HCEC 1CT (cell line): ENCODE measurements at places on chromosomes 5 and 9.

GRCh38 chr9:132742821-132743311 lies 72.6 kb downstream of the GTF3C4 start:
- DNase-seq, result no peak

- no peak for DNase-seq
These were observed 67.0 kb upstream of the NEK6 start for GRCh38 chr9:124190761-124191160.

DNA sequence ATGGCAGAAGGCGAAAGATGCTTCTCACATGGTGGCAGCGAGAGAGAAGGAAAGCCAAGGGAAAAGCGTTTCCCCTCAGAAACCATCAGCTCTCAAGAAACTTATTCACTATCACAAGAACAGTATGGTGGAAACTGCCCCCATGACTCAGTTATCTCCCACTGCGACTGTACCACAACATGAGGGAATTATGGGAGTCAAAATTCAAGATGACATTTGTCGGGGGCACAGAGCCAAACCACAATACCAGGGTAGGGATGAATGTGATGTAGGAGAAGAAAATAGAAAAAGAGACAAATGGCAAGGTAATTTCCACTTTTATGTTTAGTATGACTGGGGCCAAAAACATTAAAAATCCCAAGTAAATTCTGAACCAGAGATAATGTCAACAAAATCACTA lies 216.8 kb downstream of the TRIM36 start:
- no peak for DNase-seq

- DNase-seq, result no peak
These were observed 49.5 kb downstream of the C7 start for GRCh38 chr5:40958811-40959210.

DNA sequence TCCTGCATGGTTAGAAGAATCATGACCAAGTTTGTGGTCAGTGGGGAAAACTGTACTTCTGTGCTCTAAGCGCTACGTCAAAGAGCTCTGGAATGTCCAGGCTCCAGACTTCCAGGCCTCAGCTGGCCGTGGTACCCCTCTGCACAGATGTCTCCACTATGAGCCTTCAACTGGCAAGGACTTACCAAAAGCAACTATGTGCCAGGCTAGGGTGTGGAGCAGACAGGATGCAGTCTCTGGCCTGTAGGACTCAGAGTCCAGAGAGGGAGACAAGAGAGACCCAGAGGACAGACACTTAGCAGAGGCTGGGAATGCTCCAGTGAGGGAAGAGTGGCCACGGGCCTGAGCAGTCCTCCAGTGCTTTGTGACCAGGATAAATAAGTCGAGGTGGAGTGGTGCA lies 31.0 kb upstream of the TCF7 start:
- DNase-seq, result no peak

DNA sequence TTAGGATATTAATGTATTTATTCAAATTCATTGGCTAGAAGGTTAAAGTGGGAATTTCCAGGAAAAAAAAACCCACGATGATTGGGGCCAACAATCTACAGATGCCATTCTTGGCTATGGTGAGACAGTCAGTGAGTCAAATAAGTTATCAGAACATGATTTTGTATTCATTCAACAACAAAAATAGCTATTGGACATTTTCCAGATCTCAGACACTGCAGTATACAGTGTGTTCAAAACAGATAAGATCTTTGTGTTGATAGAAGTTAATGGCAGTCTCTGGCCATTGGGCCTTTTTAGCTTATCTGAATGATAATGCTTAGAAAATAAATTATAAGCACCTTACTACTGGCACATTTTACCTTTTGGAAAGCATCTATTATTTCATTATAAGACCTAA lies 547.7 kb downstream of the MAT2B start:
- DNase-seq, result no peak
